ENCODE measurements at places on chromosomes 5 and 9. TPM values are rescaled to one million over a fixed set of nuclear protein-coding genes. Genes with fewer than 3 reads are reported as not detected.

TXNDC8 gene
- total RNA-seq: not detected

DNA sequence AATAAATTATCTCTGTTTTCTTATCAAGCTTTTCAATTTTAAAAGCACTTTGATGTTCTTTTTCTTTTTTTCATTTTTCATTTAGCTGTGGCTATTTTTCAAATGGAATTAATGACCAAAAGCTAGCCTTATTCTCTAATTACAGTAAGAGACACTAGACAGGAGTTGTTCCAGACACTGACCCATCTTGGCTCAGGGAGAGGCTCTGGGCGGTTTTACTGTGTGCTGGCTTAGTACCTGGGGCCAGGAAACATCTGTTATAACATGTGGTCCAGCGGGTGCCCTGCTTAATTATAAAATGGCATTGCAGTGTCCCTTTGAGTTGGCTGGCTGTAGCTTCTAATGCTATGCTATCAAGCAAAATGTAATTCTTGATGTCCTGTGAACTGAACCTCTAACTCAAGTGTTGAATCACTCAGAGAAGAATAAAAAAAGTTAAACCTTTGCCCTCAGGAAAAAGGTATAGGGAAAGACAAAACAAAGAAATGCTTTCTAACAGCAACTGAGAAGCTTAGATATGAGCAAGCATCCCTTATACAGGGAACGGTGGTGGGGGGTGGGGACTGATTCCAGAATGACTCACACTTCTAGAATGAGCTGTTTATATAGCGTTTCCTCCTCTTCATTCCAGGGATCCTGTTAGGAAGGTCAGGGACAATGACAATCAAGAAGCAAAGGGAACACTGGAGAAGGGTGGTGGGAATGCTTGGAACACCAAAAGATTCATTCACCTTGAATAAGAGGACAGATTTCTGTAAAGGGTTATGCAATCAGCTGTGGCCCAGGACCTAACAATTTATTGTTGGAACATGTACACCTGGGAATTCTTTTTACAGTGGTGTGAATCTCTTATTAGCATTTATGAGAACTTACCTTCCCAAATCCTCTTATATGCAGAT, 58.7 kb upstream of the NFIB start:
- no peak for DNase-seq

DNA sequence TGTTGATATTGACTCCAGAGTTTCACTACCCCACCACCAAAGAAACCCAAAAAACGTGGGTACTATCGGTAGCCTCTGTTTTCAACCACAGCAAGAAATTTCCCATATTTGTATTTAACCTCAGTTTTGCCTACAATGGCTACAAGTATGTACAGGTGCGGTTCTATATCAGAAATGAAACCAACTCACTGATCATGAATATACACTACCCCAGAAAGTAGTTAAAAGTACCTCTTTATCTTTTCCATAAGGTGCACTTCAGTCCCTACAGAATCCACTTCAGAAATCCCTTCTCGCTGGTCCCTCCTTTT, 140.6 kb upstream of the SLC12A2 start:
- no peak for DNase-seq

PAEP gene
- not detected for total RNA-seq

DNA sequence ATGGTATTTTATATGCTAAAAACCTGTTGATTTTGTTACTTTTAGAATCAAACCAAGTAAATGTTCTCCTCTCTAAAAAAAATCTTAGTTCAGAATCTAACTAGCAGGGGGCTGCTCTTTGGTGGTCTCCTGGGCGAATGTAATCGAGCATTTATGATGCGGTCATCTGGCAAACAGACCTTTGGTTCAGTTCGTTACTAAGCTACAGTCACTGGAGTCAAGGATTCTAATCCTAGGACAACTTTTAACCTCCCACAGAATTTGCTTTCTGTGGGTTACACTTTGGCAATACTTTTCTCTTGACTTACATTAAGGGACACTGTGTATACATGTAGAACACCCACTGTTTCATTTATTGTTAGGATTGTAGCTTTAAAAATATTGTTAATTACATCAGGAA, 26.3 kb upstream of the FREM1 start:
- no peak for DNase-seq

MAMDC4 gene
- total RNA-seq: 13.9 TPM

FSD1L gene
- total RNA-seq: 1.4 TPM

ADAMTS12 gene
- not detected for total RNA-seq

GRCh38 chr9:110101531-110102161, 106.3 kb downstream of the C9orf152 start:
- DNase-seq: no peak

CYFIP2 gene
- total RNA-seq: 160 TPM

GRCh38 chr5:79851391-79851863, 139.6 kb downstream of the MTX3 start:
- DNase-seq: no peak

GDA gene
- 0.10 TPM for total RNA-seq

ENC1 gene
- 3.0 TPM for total RNA-seq

All from activated T-cell treated with anti-CD3 and anti-CD28 coated beads, Interleukin-2, amount 50 U/mL, for 4 hours (primary cell).